AG10803 (cell line): ENCODE measurements at places on chromosomes 1 and 21.

DNA sequence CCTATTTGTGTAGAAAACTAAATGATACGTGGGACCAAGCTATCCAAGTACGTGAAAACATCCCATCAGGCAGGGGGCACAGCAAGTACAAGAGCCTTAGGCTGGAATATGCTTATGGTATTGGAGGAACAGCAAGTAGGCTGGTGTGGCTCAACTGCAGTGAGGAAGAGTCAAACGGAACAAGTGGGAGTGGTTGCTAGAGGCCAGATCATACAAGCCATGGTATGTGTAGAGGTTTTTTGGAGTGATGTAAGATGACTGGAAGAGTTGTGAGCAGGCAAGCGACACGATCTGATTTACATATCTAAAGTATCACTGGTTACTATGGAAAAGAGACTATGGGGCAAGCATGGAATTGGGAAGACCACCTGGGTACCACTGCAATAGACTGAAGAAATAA is 27.8 kb downstream of the ELK4 start:
- no peak for DNase-seq

- DNase-seq = no peak
These were observed 19.7 kb upstream of the HMGB4 start for GRCh38 chr1:33844166-33844565.

GRCh38 chr1:170665629-170666028 is 1.7 kb downstream of the PRRX1 start:
- peak; percentile 50 for DNase-seq

DNA sequence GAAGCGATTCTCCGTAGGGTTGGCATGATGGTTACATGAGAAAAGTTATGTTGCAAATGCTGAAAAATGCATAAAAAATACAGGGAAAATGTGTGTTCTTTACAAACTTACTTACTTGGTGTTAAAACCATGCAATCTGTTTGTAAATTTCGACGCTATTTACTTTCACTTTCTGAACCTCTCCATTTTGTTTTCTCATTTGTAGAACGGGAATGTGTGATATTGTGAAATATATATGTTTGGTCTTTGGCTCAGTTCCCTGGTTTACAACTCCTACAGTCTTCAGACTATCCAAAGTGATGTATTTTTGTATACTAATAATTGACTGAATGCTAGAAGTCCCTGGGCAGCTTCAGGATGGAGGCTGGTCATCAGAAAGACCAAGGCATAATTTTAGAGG is 982.3 kb downstream of the ADGRL2 start:
- DNase-seq = no peak

DNA sequence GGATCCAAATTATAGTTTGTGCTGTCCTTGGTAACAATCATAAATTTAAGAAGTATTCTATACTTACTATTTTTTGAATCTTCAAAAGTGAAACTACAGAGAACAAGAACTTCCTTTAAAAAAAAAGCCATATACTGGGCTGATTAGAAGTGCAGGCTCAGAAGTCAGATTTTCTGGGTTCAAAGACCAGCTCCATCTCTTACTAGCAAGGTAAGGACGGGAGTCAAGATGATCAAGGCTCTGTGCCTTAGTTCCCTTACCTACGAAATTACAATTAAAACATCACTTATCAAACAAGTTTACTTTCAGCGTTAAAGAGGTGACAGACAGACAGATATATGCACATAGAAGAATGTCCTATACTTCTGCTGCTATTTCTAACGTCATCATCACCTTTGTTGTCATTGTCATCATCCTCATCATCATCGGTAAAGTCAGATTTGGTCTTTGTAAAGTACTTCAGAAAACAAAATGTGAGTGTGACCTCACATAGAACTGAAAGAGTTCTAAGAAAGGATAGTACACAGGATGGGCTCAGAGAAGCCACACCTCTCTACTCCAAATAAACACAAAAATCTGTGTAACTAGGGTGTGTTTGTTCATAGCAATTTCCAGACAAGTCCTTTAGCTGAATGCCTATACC is 178.7 kb downstream of the VAV3 start:
- no peak for DNase-seq

DNA sequence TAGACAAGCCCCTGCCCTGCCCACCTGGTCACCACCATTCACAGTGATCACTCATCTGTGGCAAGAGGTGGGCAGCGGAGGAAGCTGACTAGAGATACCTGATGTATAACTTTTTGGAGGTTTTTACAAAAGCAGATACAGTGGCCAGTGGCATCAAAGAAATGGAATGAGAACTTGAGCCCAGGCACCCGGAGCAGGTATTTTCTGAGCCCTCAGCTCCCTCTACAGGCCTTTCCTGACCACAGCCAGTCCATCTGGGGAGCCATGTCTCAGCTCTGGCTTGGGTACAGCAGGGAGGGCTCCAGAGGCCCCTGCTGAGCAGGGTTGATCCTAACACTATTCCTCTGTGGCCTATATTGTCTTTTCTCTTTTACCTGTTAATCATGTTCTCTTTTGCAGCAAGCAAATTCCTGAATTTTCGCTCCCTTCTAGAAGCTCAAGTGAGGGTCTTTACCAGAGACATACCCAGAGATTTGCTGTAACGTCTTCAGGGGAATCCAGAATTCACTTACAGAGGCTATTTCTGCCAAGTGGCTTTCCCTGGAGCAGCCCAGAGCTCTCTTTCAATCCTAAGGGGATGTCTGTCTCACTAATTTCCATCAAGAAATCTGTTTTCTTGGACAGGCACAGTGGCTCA is 27.3 kb downstream of the GPR157 start:
- DNase-seq = peak; percentile 57

DNA sequence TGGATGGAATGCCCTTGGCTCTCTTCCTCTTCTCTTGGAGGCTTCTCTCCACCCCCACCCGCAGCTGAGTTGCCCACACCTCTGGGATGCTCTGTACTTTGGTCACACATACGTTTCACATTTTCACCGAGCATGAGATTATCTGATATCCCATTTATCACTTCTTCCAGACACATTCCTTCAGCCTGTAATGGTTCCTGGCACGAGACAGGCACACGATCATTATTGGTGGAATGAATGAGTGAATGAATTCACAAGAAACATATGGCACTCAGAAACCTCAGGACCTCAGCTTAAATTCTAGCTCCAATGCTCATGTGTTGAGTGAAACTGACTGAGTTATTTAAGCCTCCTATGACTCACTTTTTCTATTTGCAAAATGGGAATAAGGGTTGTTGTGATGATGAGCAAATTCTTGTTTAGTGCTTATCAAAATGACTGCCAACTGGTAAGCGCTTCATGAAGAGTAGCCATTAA is 242.7 kb upstream of the JUN start:
- peak; percentile 99 for DNase-seq

DNA sequence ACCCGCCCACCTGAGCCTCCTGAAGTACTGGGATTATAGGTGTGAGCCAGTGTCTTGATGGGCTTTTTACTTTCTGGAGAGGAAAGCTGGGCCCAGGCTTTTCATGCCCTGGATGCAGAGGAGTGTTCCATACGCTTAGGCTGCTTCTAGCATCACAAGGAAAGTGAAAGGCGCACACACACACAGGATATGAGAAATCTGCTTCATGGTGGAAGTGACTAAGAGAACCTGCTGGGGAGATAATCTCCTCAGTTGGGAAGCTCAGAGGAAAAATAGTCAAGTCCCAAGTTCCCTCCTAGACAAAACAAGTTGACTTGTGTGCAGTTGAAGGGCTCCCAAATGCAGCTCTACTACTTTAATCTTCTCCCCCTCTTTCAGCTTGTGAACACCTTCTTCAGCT is 2.2 kb downstream of the NUDC start:
- DNase-seq = no peak

DNA sequence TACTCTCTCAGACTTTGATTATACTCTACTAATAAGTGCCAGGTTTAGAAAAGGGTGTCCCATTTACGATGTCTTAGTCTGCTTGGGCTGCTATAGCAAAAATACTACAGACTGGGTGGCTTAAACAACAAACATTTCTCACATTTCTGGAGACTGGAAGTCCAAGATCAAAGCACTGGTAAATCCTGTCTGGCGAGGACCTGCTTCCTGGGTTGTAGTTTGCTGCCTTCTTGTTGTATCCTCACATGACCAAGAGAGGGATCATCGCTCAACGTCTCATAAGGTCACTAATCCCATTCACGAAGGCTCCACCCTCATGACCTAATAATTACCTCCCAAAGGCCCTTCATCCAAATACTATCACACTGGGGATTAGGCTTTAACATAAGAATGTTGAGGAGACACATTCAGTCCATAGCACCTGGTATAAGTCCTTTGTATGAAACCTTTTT is 12.0 kb downstream of the PRDX6 start:
- no peak for DNase-seq

GRCh38 chr1:113678159-113678469 is 81.2 kb downstream of the PHTF1 start:
- no peak for DNase-seq

DNA sequence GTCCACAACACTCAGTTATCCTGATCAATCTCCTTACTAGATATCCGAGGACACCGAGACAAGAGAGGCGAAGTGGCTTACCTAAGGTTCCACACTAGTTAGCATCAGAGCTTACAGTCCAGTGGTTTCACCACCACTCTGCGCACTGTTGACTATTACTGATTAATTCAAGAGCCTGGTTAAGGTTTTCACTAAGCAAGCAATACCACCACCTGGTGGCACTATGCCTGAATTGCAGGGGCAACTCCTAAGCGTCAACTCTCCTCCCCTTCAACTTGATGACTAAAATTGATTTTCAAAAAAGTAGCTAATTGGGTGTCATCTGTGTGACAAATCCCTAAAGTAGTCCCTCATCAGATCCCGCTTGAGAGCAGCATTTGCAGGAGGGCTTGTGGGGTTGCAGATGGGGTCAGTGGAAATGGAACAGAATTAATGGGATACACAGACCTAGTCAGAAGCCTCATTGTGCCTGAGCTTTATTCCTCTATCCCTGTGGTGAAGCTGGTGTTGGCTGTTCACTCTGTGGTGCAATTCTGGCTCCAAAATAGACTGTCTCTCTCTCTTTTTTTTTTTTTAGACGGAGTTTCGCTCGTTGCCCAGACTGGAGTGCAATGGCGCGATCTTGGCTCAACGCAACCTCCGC is 9.1 kb downstream of the TTC22 start:
- no peak for DNase-seq

- no peak for DNase-seq
These were observed 3.2 kb upstream of the PERM1 start for GRCh38 chr1:985126-985525.

DNA sequence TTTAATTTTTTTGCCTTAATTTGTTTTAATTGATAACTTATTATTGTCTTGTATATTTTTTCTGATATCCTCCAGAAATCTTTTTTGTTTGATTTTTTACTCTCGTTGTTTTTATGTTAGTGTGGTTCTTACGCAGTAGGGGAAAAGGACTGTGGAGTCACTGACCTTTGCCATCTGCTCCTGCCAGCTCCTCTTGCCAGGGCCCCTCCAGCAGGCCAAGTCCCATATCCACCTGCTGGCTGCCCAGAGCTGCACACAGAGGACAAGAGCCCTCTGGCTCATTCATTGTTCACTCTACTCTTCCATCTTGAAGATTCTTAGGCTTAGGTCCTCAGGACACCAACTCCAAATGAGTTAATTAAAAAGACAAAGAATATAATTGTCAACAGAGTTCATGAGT is 316.4 kb upstream of the DUSP10 start:
- DNase-seq = no peak

GRCh38 chr21:19420565-19420964 is 1017.0 kb upstream of the TMPRSS15 start:
- DNase-seq = no peak

- no peak for DNase-seq
These were observed 157.2 kb downstream of the PTGER3 start for GRCh38 chr1:70890408-70890807.

DNA sequence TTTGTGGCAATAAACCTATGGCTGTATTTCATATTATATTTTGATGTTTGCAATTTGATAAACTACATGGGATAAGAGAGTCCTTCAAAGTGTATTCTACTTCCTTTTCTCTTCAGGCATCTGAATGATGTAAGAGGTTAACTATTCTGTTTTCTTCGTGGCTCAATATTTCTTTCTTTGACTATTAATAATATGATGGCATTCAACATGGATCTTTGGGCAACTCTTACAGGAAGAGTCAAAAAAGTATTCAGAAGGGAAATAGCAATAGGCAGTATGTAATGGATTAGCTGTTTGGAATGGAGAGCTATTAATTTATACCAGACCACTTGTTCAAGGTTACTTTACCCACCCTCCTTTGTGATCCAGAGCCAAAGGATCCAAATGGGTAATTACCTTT is 74.4 kb downstream of the HMCN1 start:
- DNase-seq = peak; percentile 60

GRCh38 chr1:170205301-170205700 is 59.5 kb downstream of the NTMT2 start:
- DNase-seq = no peak

GRCh38 chr1:230568008-230568407 is 74.3 kb upstream of the COG2 start:
- DNase-seq = peak; percentile 15

- no peak for DNase-seq
These were observed 200.9 kb downstream of the HHIPL2 start for GRCh38 chr1:222346955-222347354.

GRCh38 chr1:71522721-71523120 is 441.9 kb upstream of the ZRANB2 start:
- DNase-seq = peak; percentile 54

GRCh38 chr21:33402001-33402979 is 923 bp upstream of the IFNGR2 start:
- DNase-seq = peak; percentile 93

DNA sequence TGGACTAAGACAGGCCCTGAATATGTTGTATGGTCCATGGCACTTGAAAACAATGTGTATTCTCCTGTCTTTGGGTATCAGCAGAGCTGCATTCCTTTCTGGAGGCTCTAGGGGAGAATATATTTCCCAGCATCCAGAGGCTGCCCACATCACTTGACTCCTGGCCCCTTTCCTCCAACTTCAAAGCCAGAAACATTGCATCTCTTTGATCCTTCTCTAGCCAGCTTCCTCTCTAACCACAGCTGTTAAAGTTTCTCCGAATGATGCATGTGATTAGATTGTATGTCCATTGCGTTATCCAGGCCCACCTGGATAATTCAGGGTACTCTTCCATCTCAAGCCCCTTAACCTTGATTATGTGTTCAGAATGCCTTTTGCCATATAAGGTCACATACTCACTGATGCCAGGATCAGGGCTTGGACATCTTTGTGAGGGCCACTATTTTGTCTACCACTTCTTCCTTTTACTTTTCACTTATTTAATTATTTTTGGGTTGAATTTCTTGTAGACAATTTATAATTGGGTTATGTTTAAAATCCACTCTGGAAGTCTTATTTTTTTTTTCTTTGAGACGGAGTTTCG is 5.3 kb downstream of the CHD1L start:
- no peak for DNase-seq
